Stimulated activated CD4-positive, alpha-beta T cell treated with anti-CD3 and anti-CD28 coated beads, Interleukin-2, amount 100 ng/mL, for 48 hours (primary cell): ENCODE measurements at places on chromosomes 13 and 19.

DNA sequence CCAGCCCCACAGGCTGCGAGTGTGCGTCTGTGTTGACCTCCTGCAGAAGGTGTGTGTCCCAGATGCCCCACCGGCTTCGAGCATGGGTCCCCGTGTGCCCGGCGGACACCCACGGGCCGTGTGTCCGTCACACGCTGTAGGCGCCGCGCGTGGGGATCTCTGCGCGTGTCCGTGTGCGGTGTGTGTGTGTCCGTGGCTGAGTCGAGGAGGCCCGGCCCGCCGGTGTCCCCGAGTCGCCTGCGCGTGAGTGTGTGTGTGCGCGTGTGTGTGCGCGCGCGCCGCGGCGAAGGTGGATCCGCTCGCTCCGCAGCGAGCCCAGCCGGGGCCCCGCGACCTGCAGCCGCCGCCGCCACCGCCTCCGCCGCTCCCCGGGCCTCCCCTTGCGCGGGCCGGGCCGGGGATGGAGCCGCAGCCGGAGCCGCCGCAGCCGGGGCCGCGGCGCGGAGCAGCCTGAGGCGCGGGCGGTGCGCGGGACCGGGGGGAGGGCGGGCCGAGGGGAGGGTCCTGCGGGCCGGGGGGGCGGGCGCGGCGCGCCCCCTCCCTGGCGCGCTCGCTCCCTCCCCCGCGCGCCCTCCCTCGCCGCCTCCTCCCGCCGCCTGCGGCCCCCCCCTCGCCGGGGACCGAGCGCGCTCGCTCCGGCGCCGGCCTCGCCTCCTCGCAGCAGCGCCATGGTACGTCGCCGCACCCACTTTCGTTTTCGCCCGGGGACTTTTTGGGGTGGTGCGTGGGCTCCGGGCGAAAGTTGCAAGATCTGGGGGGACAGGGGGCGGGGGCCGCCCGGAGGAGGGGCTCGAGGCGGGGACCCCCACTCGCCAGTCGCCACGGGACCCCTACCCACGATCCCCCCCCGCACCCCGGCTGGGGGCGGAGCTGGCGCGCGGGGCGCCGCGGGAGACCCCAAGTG is 7.1 kb upstream of the NFIC start:
- peak; percentile 41 for DNase-seq

DNA sequence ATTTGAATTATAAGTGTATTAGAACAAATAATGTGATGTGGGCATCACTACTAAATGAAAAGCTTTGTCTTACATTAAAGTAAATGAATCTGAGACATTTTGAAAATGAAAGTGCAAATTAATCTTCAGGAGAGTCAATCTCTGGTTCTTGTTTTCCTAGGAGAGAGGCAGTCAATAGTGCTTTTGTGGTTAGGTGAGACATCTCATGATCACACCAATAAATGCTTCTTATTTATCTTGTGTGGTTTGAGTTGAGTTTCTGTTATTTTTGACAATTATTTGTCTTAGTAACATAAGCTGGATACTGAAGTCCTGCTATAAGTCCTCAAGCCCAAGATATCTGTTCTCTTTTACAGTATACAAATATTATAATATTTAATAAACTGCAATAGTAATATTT is 1378.0 kb upstream of the PCDH9 start:
- no peak for DNase-seq

GRCh38 chr13:53405616-53406015 is 377.0 kb downstream of the OLFM4 start:
- no peak for DNase-seq

- no peak for DNase-seq
These were observed 449.3 kb downstream of the PCDH9 start for GRCh38 chr13:66780814-66781213.

DNA sequence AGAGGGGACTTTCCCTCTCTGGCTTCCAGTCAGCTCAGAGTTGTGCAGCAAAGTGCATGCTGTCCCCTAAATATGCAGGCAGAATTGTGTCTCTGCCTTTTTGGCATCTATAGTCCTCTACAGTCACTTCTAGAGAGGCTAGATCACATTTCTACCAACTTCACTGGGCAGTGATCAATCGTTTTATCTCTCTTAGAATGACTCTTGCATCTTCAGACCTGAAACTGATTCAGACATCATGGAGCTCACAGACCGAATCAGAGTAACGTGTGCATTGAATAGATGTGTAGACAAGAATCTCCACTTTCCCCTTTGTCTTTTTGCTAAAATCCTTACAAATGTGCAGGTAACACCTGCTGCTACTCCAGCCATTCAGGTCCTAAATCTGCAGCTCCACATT is 6.2 kb downstream of the ZNF253 start:
- DNase-seq: no peak

GRCh38 chr13:31122544-31123260 is 39.0 kb downstream of the HSPH1 start:
- DNase-seq: no peak

DNA sequence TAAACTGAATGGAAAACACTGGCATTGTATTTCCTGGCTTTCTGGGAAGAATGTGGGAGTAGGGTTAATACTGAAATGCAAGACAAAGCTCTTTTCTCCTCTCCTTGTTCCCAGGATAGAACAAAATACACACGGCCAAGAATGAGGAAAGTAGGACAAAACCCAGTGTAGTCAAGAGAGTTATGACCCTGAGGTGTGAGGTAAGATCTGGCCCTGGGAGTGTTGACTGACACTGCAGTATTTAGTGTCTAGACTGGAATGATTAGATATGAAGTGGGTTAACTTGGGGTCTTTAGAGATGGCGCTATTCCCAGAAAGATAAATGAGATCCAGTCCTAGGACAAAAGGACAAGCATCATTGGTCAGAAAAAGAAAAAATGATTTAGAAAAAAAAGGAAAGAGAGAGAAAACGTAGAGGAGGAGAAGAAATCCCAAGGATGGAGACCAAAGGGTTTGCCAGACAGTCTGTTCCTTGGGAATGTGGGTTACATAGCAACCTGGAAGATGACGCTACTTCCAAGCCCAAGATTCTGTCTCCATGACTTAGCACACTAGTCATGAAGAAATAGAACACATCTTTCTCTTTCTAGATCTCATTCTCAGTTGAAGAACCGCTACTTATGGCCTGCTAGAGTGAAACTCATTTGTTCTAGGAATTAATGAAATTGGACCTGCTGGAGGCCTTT is 543.6 kb upstream of the GPC6 start:
- DNase-seq: no peak
